ENCODE measurements at places on chromosomes 16 and 17.

GRCh38 chr17:76696763-76697701, 13.7 kb downstream of the MXRA7 start:
- peak; percentile 66 for DNase-seq

- no peak for DNase-seq
Measured at GRCh38 chr16:65675161-65675560, 553.3 kb upstream of the CDH11 start.

DNA sequence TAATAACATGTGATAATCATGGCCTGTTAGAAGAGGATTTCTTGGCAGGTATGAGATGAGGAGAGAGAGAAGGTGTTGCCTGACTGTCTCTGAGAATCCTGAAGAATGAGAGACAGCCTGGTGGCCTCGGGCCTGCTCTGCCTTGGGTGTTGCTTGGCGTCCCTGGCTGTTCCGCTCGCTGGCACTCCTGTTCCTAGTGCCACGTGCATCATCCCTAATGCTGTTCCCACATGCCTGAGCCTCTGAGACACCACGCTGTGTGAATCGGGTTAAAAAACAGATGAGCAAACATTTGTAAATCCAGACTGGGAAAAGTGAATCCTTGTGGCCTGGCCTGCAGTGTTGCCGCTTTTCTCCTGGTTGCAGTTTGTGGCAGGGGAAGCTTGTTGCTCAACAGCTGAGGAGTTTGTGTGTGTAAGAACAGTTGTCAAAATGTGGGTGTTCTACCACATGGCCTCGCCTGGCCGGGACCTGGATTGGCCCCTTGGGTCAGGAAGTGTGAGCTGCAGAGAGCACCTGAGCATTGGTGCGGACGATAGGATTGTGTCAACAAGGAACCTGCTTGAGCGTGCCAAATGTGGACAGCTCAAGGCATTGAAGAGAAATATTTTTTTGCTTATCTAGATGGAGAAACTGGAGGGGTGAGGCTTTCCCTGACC, 22.0 kb downstream of the UBN1 start:
- DNase-seq, result no peak

GRCh38 chr16:57386381-57386951, 14.2 kb downstream of the CX3CL1 start:
- no peak for DNase-seq

GRCh38 chr17:66353937-66354401, 51.6 kb downstream of the PRKCA start:
- DNase-seq, result no peak

GRCh38 chr17:77441130-77441920, 300.6 kb downstream of the SEC14L1 start:
- peak; percentile 82 for DNase-seq

DNA sequence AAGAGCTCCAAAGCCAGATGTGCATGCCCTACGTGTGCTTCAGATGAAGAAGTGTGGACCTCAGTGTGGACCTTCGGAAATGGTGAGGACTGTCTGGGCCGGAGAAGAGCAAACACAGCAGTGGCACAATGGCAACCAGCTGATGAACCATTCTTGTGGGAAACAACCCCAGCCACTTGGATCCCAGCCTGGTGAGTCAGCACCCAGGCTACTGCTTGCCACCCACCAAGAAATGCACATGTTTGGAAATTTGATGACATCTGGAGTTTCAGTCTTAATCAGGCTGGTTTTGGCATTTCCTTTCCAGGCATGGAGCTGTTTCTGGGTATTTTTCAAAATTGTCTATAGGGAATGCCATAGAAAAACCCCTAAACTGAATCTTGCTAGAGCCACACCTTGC, 42.7 kb downstream of the DYNLRB2 start:
- no peak for DNase-seq

DNA sequence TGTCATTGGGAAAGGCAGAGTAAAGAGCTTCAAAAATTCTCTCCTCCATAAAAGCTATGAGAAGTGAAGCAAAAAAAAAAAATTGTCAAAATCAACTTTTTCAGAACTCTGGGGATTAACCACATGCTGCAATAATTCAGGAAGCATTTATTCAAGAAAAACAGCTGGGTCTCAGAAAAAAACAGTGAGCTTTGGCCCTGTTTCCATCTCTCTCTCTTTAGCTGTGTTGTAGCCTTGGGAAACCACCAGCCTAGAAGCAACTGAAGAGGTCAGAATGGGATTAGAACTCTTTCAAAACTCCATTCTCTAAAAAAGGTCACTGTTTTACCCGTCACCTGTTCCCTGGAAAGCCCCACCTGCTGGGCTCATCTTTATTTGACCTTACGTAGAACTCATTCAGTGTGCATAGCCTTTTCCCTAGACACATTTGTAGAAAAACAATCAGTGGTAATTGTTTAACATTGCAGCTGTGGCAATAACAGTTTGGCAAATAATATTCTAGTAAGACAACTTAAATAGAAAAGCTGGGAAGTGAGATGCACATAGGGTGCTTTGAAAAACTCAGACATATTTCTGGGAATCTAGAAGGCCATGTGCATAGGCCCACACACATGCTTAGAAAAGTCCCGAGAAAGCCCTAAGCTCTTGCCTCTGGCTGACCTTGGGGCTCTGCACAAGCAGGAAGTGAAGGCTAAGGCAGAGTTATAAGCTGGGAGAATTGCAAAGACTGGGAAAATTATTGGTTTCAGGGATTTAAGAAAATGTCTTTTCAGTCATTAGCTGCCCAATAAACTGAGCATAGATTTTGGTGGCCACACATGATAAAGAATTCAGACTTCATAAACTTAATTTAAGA, 18.0 kb downstream of the SLC5A11 start:
- DNase-seq, result no peak

GRCh38 chr17:52660692-52661091, 502.2 kb upstream of the CA10 start:
- no peak for DNase-seq

GRCh38 chr16:77610496-77610895, 111.8 kb upstream of the NUDT7 start:
- DNase-seq, result no peak

DNA sequence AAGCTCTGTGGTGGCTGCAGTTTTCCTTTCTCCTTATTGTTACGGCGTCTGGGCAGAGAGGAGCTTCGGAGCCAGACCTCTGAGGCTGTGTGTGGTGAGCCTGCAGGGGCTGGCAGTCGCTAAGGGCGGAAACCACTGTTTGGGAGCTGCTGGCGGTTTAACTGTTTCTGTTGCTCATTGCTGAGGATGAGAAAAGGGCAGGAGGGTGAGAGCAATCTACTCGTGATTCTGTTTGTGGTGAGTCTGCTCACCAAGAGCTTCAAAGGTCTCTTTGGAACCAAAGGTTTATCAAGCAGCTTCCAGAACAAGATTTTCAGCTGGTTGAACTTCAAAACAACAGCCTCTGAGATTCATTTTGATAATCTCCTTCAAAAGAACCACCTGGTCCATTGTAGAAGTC, 143.9 kb downstream of the ANKFN1 start:
- no peak for DNase-seq

DNA sequence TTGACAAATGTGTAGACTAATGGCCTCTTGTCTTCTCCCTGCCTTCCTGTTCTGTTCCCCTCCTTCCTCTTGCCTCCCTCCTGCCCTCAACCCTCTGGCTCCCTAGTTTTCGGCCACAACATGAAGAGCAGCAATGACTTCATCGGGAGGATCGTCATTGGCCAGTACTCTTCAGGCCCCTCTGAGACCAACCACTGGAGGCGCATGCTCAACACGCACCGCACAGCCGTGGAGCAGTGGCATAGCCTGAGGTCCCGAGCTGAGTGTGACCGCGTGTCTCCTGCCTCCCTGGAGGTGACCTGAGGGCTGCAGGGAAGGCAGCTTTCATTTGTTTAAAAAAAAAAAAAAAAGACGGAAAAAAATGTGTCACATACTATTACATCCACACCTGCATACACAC, 18.8 kb upstream of the CLEC19A start:
- DNase-seq, result no peak

- no peak for DNase-seq
Measured at GRCh38 chr17:29710520-29710884, 87.8 kb upstream of the CORO6 start.

GRCh38 chr17:57288773-57289121, 32.4 kb downstream of the MSI2 start:
- no peak for DNase-seq

DNA sequence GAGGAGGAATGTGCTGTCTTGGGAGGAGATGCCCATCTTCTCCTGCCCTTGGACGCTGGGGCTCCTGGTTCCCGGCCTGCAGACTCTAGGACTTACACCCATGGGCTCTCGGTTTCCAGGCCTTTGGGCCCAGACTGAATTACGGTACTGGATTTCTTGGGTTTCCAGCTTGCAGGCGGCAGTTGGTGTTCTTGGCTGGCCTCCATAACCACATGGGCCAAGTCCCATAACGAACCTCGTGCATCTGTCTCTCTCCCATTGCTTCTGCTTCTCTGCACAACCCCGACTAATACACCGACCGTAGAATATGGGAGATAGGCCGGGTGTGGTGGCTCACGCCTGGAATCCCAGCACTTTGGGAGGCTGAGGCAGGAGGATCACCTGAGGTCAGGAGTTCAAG, 162.6 kb downstream of the SDK2 start:
- no peak for DNase-seq

- DNase-seq, result no peak
Measured at GRCh38 chr16:17362946-17363345, 107.8 kb downstream of the XYLT1 start.

DNA sequence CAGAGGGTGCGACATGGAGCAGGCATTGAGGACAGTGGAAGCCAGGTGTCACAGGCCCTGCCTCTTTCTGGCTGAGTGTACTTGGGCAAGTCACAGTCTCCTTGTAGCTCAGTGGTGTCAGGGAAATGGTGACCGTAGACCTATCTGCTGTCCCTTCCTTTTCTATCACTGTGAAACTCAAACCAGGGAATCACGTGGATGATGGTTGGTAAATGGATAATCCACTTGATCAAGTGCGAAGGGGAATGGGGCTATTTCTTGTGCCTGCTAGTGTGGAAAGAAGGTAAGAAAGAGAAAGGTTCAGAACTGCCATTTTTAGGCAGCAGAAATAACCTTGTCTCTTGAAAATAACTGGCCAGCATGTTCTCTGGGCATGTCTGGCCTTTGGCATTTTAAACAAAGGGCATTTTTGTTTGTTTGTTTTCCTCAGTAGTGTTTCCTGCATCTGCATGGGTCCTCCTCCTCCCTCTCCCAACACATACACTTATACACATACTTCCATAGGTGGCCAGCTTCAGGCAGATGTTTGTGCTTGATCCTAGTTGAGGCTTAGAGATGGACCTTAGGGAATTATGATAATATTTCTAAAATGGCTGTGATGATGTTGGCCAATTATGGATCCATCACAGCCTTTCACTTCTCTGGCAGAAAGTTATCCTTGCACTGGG, 7.1 kb downstream of the TBX4 start:
- DNase-seq, result no peak

- DNase-seq, result no peak
Measured at GRCh38 chr17:80718428-80718827, 173.8 kb downstream of the RPTOR start.

DNA sequence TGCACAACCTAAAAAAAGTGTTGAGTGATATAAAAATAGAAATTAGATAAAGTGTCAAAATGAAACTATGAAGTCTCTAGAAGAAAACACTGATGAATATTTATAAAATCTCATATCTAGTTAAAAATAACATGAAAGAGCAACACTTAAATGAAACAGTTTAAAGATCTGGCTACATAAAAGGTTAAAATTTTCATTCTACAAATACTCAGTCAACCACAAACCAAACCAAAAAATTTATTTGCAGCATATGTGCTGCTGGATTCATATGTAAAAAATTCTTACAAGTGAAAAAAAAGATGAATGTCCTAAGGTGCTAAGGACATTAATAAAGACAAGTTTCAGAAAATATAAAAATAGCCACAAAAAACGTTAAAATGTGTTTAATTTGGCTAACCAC, 22.6 kb upstream of the CDYL2 start:
- DNase-seq, result no peak

- no peak for DNase-seq
Measured at GRCh38 chr17:39204245-39204644, 4.2 kb downstream of the RPL19 start.

DNA sequence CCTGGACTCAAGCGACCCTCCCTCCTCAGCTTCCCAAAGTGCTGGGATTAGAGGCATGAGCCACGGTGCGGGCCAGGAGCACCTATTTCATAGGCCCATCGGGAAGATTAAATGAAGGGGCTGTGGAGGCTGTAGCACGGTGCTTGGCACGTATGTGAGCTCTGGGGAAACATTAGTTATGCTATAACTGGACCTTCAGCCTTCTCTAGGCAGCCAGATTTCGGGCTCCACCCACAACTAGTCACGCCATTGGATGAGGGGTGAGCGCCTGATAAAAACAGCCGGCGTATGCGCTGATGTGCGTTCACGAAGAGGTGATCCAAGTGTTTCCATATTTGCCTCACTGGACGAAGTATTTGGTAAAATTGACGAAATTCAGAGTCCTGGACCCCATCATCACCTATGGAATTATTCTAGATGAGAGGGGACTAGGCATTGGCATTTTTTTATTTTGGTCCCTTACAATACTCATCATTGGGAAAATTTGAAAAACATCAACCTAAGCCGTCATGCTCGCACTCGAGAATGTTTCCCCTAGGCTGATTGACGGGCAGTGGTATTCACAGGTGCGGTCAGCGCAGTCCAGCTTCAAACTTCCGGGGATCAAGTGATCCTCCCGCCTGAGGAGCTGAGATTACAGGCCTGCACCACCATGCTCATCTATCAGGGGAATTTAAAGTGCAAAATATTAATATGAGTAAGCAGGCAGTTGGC, 1.8 kb upstream of the ANKRD11 start:
- no peak for DNase-seq

GRCh38 chr16:65662256-65662655, 540.4 kb upstream of the CDH11 start:
- no peak for DNase-seq

- no peak for DNase-seq
Measured at GRCh38 chr16:76956394-76956793, 234.6 kb upstream of the MON1B start.

- DNase-seq, result no peak
Measured at GRCh38 chr16:85202051-85202601, 89.9 kb upstream of the CIBAR2 start.

- DNase-seq, result no peak
Measured at GRCh38 chr16:86665319-86665675, 86.9 kb downstream of the FOXL1 start.

DNA sequence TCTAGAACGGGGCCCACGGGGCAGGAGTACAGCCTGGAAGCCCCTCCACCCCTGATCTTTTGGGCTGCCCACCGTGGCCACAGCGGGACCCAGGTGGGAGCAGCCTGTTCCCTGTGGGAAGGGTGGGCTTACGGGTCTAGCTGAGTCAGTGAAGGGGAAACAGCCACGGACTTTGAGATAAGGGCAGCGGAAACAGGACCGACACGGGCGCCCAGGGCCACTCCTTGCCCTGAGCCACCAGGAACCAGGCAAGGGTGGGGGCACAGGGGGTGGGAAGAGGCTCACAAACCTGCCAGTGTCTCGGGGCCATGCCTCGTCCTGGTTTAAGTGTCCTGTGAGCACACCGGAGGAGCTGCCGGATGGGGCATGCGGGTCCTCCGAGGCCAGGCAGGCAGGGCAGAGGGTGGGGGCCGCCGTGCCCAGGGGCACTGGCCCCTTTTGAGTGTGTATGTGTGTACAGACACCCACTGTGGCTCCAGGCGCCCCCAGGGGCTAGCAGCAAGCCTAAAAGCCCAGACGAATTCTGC, 47.6 kb upstream of the PVALEF start:
- no peak for DNase-seq

Data from GM13976 (cell line).